HFFc6 (cell line): ENCODE measurements at places on chromosomes 3 and 15.

DNA sequence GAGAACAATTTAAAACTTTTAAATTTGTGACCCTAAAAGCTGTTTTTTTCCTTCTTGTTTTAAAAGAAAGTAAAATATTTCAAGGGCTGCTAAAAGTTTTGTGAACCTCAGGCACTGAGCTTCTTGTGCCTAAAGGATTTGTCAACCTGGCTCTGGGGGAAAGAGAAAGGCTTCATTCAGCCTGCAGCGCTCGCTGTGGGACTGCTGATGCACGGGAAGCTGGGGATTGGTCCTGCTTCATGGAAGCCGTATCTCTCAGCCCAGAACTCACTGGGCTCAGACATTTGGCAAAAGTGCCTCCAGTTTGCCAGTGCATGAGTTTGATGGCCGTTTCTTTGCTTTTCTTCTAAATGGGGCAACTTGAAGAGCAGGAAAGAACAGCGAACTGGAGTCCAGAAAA lies 30.8 kb downstream of the TPRG1 start:
- no peak for DNase-seq

- no peak for DNase-seq
These were observed 8.1 kb downstream of the WDR82 start for GRCh38 chr3:52270252-52270754.

DNA sequence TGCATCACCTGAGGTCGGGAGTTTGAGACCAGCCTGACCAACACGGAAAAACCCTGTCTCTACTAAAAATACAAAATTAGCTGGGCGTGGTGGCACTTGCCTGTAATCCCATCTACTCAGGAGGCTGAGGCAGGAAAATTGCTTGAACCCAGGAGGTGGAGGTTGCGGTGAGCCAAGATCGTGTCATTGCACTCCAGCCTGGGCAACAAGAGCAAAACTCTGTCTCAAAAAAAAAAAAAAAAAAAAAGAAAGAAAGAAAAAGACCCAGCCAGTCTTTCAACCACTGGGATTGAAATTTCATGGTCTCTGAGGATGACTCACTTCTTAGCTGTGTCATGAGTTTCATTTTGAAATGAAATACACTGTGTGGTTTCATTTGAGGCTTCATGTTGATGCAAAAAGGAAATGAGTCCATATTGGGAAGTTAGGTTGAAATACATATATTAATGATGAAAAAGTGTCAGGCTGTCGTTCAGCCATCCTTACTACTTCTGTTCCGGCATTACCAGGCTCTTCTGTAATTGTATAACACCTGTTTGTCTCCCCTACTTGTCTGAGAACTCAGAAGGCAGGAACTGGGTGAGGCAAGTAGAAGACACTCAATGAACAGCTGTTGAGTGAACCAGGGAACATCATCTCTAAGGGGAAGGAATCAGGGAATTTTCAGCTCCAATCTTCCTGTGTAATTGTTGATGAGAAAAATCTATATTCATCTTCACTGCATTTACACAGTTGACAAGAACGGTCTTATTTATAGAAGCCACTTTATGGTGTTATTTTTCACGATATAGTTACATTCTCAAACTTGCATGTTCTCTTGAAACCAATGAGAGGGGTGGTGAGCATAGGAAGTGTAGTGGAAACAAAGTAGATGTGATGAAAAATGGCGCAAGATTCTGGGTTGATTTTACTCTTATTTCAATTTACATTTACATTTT lies 87.4 kb downstream of the NFKBIZ start:
- DNase-seq: peak; percentile 83

DNA sequence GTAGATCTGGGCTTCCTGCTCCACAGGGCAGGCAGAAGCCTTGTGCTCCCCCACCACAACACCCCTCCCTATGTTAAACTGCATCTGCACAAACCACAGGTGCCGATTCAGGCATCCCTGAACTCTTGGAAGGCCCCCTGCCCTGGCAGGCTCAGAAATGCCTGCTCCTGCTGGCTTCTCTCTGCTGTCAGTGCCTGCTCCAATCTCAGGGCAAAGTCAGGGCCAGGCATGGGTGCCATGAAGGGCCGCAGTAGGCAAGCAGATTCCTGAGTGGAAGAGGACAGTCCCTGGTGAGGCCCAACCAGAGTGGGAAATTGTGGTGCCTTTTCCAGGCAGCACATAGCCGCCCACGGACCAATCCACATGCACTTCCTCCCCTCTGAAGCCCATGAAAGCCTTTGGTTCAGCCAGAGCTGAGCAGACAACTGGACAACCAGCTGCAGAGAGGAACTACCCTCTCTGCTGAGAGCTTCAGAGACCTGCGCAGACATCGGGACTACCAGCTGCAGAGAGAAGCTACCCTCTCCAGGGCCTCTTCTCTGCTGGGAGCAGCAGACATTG lies 13.6 kb downstream of the PRR20G start:
- DNase-seq: no peak

DNA sequence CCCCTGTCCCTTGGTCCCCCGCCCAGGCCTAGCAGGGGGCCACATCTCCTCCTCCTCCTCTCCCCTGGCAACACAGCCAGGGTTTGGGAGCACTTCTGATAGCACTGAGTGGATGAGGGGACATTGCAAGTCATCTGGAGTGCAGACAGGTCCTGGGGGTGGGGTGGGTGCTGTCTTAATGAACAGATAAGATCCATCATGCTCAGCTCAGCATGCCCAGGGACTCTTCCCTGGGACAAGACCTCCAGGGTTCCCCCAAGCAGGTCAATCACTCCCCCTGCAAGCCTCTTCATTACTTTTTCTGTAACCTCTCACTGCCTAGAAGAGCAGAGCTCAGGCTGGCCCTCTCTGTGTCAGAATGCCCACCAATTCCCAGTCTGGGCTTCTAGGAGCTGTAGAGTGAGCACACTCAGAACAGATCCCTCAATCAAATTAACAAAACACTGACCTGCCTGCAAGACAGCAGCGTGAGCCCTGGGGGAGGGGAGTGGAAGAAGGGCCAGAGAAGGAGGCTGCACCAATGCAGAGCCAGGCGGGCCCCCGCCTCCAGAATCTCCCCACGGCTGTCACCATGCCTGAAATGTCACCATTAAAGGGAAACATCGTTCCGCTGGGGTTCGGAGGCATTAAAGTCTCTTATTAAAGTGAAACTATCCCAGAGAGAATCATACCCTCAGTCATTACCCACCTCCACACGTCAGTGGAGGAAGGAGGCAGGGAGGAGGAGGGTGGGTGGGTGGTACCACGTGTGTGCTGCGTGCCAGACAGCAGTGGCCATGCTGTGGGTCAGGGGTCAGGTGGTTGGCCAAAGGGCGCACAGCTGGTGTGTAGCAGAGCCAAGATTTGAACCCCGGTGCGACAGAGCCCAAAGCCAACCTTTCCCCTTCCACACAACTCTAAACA lies 114.7 kb upstream of the LINGO1 start:
- no peak for DNase-seq

DNA sequence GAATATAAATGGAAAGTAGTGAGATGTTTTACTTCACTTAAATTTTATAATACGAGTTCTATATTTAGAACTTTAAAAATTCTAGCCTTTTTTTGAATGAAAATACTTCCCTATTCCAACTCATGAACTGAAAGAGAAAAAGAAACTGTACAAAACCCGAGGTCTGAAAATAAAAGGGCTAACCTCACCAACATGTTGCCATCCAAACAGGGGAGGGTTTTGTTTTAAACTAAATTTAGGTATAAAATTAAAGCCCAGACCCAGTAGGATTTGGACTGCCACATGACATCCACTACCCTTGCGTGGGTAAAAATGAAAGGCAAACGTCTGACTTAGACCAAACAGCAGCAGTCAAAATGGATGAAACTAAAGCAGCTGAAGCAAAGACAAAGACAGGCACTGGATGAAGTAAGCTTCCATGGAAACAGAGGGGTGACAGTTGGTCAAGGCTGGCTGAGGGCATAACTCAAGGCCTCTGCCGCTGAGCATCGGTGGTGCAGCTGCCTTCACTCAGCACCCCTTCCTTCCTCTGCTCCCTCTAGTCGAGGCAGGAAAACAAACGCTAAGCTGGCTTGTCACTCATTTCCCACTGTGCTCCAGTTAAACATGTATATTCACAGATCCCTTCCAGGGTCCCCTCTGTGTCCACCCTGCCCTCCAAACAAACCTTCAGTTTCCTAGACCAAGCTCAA lies 58.1 kb downstream of the TM4SF4 start:
- DNase-seq: no peak

DNA sequence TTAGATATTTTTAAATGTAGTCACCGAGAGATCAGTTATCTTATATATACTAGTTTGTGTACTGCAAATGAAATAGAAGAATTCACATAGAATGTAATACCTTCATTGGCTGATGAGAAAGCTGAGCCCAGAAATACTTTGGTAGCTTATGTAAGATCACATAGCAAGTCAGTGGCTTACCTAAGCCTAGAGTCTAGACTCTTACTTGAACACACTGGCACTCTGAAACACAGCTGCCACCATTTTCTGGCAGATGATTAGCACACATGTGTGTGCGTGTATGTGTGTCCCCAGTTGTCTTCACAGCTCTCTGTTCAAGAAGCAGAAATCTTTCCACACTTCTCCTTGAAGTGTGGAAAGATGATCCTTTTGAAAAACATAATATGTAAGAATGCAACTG lies 124.3 kb downstream of the NEO1 start:
- no peak for DNase-seq

- DNase-seq: no peak
These were observed at the start of gene SCG3 for GRCh38 chr15:51681303-51681963. SCG3 (plus strand) TSS chr15:51681503; CDS start chr15:51681756, 253 bp downstream.

DNA sequence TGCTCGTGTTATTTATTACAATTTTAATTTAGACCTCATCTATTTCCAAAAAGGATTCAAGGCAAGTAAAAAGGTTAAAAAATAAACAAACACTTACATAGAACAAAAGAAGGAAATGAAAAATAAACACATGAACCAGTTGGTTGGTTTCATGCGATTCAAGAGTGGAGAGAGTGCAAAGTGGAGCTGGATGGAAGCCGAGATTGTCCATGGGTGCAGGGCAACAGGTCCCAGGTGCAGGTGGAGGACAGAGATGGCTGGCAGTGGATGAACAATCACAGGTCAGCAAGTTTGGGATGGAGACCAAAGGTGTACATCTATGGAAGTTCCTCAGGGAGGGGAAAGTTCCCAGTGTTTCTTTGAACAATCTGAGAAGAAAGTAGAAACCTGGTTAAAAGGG lies 11.6 kb upstream of the SEMA5B start:
- no peak for DNase-seq

DNA sequence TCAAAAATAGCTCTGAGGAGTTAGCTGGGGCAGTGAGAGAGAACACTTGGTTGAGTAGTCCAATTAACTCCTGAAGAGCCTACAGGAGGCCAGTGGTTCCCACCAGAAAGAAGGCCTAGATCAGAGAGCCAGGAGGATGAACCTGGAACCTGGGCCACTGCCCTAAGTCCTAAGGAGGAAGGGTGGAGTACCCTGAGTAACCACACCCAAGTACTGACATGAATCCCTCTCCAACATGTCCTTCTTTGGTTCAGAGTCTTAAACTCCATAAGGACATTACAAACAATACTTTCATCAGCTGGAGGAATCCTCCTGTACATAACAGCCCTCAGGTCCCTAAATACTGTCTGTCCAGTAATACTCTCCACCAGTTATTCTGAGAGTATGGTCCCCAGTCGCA lies 25.6 kb upstream of the C3orf62 start:
- DNase-seq: no peak

DNA sequence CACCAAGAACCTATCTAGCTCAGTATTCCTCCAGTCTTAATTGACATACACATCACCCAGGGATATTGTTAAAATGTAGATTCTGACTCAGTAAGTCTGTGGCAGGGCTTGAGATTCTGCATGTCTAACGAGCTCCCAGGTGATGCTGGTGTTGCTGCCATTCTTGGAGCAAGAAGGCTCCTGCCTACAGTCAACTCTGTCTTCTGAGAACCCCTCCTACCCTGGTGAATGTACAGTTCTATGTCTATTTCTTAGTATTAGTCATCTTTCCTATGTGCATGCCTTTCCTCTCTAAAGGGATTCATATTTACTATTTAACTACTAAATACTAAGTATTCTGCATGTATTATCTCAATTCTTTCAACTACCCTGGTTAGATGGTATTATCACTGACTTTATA lies 268.7 kb downstream of the EDEM1 start:
- no peak for DNase-seq

DNA sequence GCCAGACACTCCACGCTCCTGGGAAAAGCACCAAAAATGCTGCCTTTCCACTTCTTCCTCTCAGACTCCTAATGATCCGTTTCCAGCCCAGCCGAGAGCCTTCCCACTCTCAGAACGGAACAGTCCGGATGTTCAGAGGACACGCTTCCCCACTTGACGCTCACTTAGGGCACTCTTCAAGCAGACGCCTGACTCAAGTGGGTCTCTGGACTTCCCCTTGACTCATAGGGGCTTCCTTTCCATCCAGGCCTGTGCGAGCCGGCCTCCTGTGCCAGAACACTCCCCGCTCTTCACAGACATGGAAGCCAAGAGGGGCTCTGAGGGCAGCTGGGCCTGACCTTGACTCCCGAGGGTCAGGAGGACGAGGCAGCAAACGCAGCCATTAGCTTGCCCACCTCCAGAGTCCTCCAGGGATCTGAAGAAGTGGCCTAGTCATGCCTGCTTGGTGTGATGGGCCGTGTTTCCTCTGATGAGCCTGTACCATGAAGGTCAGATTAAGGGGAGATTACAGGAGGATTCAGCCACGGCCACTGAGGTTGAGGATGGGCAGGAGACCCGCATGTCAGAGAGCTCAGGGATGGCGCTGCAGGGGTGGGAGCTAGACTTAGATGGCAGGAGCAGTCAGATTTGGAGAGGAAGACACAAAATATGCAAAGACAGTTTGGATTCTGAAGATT lies 114.7 kb upstream of the TLE3 start:
- no peak for DNase-seq

DNA sequence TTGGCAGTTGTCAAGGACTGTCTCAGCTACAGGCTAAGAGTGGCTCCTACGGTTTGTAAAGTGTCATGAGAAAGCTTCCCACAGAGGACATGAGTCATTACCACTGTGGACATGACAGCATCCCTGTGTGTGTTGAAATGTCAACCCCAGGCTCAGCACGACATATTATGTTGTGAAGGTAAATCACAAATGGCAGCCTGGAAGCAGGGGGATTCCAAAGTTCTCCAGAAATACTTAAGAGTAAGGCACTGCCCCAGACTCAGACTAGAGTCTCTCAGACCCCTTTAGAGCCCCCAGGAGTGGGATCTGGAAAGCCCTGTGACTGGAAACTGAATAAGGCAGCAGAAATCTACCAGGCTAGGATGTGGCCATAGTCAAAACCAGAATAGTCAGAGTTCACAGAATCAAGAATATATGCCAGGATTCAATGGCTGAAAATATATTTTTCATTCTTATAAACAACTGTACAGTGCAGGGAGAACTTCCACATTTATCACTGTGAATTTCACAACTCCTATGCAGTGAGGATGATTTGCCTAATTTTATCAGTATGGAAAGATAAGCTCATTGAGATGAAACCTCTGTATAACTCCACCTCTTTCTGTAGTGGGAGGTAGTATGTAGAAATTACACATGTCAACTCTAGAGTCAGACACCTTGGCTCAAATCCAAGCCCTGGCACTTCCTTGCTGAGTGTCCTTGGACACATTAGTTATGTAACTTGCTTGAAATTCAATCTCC lies 237.1 kb upstream of the CFAP20DC start:
- DNase-seq: no peak

DNA sequence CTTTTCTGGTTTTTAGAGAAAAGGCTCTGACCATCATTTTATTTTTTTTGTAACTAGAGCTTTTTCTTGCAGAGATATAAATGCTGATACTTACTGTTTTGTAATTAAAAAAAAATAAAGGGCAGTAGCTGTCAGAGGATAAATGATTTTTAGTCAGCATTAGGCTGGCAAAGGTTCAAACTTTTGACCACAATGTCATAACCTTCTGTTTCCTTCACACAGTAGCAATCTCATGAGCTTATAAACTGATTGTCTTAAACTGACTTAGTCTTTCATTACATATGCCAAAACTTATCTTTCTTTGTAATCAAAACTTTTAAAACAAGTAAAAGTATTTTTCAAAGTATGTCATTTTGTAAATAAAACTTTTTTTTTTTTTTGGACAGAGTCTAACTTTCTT lies 841.9 kb downstream of the OTOL1 start:
- DNase-seq: no peak
